ENCODE measurements at places on chromosomes 1 and 21.
A peak's percentile ranks its signal among the peaks of the same experiment; 100 is the strongest.

GRCh38 chr1:30321246-30321910 lies 402.0 kb downstream of the MATN1 start:
- DNase-seq: no peak

DNA sequence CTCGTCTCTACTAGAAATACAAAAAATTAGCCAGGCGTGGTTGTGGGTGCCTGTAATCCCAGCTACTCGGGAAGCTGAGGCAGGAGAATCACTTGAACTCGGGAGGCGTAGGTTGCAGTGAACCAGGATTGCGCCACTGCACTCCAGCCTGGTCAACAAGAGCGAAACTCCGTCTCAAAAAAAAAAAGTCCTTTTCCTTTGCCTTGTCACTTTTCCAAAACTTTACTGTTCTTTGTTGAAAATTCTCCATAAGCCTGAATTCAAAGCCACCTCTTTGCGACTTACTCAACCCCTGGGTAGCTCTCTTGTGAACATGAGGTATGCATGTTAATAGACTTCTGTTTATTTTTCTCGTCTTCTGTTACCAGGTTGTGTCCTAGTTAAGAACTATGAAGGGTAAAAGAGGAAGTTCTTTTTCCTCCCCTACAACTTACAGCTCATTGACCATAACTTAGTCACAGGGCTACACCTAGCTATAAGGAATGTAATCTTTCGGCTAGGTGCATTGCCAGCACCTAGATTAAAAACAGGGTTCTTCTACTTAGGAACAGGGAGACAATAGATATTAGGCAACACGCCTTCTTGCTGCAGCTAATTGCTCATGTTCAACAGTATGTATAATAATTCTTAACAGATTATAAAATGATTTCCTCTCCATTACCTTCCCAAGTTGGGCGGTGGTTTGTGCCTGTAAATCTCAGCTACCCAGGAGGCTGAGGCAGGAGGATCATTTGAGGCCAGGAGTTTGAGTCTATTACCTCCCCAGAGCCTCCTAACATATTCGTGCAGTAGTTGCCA lies 40.9 kb downstream of the PTAFR start:
- DNase-seq: peak; percentile 75

DNA sequence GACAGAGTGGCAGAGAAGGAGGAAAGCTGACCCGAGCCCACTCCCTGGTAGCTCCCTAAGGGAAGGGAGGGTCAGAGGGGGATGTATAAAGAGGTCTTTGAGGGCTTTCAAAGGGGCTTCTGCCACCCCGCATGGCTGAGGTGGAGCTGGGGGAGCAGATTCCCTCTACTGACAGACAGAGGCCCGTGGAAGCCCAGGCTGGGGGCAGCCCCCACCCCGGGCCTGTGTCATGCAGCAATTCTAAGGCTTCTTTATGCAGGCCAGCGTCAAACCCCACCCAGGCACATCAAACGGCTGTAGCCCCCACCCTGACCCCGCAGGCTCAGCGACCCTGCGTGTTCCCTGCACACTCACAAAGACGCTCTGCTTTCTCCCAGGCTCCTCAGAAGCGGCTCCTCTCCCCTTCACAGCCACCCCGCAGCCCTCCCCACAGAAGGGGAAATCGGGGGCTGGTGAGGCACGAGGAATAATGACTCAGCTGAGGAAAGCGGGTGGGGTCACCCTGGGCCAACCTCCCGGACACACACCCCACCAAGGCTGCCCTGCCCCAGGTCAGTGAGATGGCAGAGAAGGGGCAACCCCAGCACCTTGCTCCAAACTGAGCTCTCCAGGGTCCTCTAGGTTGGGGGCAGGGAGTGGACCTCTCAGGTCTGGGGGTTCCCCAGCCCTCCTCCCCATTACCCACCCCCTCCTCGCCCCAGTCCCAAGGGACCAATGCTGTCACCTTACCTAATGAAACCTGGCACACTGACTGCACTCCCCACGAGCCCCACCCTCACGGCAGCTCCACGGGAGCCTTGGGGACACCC lies 10.8 kb downstream of the SLC45A3 start:
- no peak for DNase-seq

DNA sequence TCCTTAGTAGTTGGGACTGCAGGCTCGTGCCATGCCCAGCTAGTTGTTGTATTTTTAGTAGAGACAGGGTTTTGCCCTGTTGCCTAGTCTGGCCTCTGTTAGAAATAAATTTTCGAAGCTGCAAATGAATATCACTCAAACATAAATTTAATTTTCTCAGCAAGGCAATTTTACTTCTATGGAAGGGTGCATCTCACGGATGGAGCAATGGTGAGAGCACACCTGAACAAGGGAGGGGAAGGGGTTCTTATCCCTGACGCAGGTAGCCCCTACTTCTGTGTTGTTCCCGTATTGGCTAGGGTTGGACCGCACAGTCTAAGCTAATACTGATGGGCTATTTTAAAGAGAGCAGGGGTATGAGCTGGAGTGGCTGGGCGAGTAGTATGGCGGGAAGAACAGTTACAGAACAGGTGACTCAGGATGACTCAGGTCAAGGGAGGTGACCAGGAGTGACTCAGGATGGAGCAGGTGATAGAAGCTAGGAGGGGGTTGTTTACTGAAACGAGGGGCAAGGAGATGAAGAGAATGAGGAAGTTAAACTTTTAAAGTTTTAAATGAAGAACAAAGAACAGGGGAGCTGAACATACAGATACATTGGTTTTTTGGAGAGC lies 7.5 kb downstream of the MDM4 start:
- DNase-seq: no peak

DNA sequence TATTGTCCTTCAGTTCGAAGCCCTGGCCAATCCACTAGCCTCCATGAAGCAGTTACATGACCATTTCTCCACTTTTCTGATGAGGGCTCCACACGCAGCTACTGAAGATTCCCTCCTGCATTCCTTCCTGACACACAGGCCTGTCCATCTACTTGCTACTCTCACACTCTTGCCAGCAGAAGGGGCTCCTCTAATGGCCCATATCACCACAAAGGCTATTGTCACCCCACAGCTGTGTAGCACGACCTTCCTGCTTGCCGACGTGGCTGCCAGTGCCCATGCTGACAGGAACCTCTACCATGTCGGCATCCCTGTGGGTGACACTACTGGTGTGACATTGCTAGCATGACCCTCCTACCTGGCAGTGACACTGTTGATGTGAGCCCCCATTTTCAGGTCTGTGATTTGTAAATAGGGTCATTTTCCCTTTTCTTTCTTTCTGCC lies 1528.6 kb upstream of the TPTE start:
- no peak for DNase-seq

DNA sequence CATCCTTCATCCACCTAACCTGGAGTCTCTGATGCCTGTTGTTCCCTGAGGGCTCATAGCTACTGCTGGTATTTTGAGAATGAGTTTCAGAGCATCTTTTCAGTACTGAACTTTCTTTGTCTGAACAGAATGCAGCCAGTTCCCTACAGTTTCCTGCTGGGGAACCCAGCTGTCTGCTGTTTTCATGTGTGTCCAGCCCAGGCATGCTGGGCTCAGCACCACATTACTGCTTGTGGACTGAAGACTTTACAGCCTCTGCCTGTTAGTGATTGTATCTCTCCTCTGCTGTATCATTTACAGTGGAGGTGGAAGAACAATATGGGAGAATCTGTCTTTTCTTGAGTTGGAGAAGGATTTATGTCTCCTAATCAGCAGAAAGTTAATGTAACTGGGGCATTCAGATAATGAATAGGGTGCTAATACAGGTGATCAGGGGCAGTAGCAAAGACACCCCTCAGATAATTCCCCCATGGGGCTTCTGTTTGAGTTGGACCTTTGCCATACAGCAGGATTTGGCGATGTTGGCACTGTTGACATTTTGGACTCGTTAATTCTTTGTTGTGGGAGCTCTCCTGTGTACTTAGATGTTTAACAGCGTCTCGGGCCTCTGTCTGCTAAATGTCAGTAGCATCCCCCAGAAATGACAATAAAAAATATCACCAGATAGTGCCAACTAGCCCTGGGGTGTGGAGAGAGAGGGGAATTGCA lies 207.7 kb downstream of the HHAT start:
- DNase-seq: no peak

DNA sequence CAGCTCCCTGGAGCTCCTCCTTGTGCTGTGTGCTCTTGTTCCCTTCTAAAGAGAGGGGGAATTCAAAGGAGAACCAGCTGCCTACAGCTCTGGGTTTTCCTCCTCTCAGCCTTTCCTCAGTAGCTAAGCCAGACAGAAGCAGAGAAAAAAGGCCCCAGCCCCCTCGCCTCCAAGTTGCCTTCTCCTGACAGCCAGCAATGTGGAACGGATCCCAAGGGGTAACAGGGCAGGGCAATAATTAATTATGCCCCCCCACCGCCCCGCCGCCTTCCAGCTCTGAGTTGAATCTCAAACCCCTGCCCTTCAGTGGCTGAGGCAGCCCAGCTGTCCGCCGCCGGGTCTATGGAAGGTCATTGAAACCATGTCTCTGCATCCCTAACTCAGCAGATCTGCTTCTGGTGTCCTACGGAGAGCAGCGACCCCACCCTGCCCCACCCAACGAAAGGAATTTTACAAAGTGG lies 69.0 kb upstream of the GOLT1A start:
- no peak for DNase-seq

DNA sequence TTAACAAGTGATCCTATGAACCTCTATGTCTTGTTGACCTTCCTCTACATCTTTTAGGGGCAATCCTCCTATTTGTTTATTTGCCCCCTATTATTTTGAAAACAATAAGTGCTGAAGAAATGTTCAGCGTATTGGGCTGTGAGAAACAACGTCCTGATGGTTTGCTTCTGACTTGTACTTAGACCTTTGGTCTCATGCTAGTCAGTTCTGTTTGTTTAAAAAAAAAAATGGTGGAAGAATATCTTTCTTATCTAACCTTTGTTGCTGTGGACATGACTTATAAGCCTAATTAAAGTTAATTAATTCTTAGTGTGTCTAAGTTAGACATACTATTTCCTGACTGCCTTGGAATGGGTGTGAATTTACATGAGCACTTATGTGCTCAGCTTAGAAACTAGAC lies 20.7 kb downstream of the ATP1A1 start:
- DNase-seq: no peak

DNA sequence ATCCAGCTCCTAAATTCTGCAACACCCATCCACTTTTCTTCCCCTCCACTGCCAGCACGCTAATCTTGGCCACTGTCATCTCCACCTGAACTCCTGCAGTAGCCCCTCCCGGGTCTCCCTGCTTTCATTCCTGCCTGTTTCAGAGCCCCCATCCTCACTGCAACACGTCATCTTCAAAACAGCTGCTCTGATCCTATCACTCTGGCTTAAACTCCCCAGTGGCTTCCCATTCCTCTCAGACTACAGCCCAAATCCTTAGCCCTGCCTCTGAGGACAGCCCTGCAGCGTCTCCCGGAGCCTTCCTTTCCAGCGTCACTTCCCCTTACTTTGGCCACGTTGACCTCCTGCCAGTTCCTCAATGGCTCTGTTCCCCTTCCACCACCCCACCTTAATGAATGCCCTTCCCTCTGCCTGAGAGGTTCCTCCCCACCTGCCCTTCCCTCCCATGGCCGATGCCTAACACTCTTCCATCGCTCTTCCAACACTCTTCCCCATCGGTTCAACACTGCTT lies 22.9 kb upstream of the IFNAR2 start:
- DNase-seq: no peak

DNA sequence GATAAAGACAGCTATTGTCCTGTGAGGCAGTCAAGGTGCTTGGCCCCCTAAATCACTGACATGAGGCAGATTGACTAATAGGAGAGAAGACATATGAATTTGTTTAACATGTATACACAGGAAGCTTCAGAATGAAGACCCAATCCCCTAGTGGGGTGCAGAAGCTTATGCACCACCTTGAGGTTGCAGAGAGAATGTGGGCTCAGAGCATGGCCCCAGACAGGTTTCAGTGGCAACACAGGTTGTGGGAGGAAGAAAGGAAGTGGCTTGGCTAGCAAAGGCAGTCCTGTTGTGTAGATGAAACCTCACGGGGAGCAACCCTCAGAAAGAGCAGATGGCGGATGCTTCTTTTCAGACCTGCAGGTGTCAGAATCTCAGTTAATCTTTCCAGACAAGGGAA lies 37.0 kb upstream of the PARP1 start:
- peak; percentile 23 for DNase-seq

DNA sequence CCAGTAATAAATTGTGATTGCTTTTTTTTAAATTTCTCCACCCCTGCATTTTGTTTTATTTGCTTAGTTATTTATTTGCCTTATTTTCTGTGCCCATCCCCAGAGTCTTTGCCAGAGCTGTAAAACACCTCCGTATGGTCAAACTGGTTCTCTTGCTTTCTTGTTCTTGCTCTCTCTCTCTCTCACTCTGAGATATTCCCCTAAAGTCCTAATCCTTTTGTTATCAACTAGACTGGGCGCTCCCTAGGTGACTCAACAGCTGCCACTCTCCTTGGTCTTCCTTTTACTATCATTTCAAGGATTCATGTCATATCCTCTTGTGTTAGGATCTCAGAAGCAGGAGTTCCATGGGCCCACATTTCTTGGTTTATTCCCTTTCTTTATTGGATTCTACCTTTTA lies 160.0 kb downstream of the PRDM2 start:
- no peak for DNase-seq

- DNase-seq: no peak
Observed at GRCh38 chr1:191869790-191870312, 288.4 kb upstream of the RGS18 start.

DNA sequence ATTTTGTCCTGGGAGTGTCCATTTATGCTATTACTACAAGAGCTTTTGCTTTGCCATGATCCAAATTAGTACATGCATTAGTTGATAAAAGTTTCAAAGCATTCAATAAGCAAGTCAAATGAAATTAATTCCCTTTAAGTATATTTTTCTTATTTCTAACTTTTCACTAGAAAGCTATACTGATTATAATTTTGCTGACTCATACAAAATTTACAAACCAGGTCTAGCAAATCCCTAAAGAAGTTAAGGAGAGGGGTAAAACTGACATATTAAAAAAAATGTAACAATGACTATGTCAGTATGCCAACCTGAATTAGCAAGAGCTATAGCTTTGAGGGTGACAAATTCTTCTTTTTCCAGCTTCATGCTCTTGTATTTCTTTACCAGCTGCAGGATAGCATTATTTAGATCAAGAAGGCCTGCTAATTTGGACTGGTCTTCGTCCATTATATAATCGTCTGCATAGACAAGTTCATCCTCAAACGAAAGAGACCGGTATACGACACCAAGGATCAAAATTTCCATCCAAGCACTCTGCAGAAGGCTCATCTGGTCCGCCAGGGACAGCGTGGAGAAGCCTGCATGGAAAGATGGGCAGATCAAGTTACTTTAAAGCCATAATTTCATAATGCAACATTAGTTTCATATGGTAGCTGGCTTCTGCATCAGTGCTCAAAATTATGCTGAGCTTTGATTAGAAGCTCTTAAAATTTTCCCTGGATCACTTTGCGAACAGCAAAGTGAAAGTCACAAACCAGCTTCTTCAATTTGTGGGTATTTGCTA lies 95.8 kb upstream of the USH2A start:
- no peak for DNase-seq

All from hematopoietic multipotent progenitor cell (in vitro differentiated cells).